Activated CD4-positive, alpha-beta T cell treated with anti-CD3 and anti-CD28 coated beads, Interleukin-2, amount 10 ng/mL, durations not matched to agents 24 days and 14 days (primary cell): ENCODE measurements at places on chromosomes 16 and 17. TPM values are rescaled to one million over a fixed set of nuclear protein-coding genes. Genes with fewer than 3 reads are reported as not detected.
A peak's percentile ranks its signal among the peaks of the same experiment; 100 is the strongest.

TMEM132E gene
- total RNA-seq: not detected in 2 replicates

GRCh38 chr17:63066158-63066813 is 100.3 kb downstream of the TANC2 start:
- H3K4me3 ChIP-seq: no peak overlapping the region
- no peaks in the 10 kb centered on the region for H3K4me1 ChIP-seq
- peaks cover 5% of the 10 kb centered on the region for H3K27me3 ChIP-seq
- no peaks in the 10 kb centered on the region for H3K36me3 ChIP-seq

DNA sequence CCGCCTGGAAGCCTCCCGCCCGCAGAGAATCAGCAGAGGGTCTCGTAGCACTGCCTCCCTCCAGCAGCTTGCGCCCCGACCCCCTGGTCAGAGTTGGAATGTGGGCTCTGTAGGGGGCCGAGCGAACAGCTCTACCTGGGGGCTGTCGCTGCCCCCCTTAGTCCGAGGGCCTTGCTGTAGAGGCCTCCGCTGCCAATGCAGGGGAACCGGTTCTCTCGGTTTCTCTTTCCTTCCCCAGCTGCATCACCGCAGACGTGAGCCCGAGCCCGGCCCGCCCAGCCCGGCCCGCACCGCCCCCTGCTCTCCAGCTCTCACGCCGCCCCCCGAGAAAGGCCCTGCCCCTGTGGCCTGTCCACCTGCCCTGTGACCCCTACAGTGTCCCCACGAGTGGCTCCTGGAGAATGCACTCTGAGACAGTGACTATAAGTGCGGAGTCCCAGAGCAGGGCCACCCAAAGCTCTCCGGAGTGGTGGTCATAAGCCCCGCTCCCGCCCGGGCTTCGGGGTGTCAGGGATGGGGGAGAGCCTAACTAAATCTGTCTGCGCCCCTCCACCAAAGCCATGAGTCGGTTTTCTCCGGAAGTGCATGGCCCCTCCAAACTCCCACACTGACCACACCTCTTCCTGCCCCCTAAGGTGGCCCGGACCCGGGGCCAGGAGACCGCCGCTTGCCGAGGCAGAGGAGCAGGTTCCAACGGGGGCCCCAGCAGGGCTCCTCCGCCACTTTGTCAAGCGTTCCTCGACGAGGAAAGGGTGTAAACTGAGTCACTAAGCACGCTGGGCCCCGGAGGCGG is 1.7 kb downstream of the ARHGAP27 start:
- no peak overlapping the region for H3K27ac ChIP-seq
- H3K36me3 ChIP-seq: peaks cover 2% of the 10 kb centered on the region
- DNase-seq: peak; percentile 86
- peak overlapping the region; percentile 85 for H3K4me3 ChIP-seq

NME2 gene
- 752 and 795 TPM in 2 replicates for total RNA-seq
